ENCODE measurements at places on chromosomes 3 and 15.

DNA sequence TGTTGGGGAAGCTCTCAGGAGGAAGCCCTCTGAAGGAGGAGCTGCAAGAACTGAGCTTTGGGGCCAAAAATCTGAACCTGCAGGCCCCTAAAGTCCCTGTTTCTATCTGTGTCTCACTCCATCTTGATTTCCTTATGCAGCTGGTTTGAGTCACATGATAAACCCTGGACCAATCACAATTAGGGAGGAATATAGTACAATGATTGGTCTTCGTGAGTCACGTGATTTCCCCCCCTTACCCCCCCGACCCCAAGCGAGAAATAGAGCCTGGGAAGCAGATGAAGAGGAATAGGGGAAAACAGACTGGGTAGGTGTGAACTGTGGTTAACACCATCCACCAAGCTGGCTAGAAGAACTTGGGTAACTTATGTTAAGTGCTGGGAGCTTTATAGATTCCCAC lies 12.9 kb downstream of the CRABP1 start:
- DNase-seq, result no peak

- no peak for DNase-seq
Observed at GRCh38 chr3:85297291-85297690, 338.5 kb downstream of the CADM2 start.

DNA sequence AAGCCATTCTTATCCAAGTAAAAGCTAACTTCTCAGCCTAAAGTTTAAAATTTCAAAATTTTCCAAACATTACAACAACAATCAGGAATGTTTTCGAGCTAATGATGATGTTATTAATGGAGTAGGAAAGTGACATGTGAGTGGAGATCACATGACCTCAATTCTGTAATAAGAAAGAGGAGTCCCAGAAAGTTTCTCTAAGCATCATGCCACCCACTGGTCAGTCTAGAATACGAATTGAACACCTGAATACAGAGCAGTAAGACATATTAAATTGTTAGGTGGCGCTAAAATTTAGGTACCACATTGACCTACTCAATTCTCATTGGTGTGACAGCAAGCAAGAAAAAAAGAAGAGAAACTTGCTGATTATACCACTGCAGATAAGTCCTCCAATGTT lies 163.9 kb downstream of the DCLK3 start:
- DNase-seq, result no peak

DNA sequence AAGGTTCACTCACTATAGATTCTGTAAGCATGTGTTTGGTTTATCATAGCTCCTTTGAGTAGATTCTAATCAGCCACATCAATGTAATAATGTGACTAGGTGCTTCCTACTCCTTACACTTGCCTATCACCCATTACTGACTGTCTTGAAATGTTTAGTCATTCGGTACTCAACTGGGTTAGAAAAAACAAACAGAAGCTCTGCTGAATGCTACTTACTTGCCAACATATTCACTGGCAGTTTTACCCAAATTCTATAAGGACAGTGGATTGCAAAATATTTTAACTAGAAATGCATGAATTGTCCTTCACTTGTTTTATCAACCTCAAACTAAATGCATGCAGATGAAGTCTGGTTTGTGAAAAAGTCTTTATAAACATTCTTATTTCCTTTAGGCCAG lies 352.1 kb upstream of the ALCAM start:
- no peak for DNase-seq

DNA sequence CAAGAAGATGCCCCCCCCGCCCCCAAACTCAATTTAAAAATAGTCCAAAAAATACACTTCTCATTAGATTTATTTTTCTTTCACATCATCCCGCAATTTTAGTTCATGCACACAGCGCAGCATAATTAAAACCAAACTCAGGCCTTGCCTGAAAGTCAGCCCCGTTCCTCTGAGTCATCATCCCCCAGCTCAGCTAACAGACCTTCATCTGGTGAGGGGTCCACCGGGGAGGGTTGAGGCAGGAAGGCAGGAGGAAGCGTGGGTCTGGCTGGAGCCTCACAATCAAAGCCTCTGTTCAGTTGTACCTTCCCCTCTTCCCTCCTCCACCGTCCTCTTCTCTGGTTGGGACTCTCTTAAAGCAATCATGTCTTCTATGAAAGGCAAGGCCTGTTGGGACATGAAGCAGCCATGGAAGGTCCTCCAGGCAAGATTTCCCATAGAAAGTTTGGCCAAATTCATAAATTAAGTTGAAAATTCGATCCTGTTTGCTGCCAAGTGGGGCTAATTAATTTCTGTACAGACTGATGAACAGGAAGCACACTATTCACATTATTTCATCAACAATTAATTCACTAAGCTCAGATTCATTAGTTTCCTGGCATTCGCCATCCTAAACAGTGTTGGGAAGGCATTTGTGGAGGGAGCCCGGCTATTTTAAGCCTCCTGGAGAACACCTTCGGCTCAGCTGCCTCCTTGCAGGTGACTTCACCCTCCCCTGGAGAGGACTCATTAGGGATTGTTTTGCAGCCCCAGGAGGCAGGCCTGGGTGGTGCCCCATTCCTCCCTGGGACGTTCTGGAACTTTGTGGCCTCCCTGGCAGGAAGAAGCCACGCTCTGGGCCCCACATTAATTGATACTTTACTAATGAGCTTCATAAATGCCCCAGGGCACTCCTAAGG lies 72.3 kb upstream of the BNC1 start:
- no peak for DNase-seq

GRCh38 chr3:33658991-33659848 lies 58.8 kb downstream of the CLASP2 start:
- peak; percentile 25 for DNase-seq
